CD4-positive, alpha-beta T cell (primary cell): ENCODE measurements at places on chromosomes 7 and 10. TPM values are rescaled to one million over a fixed set of nuclear protein-coding genes. Genes with fewer than 3 reads are reported as not detected.

The TDRD1 gene
- not detected for total RNA-seq

The KEL gene
- total RNA-seq: not detected

The MUC3A gene
- not detected for total RNA-seq

The PSPH gene
- total RNA-seq: 1.9 TPM

The MYO1G gene
- 155 TPM for total RNA-seq

- no peak overlapping the region for H3K27ac ChIP-seq
- peaks cover 21% of the 10 kb centered on the region for H3K27me3 ChIP-seq
- peak overlapping the region; percentile 64 for H3K4me3 ChIP-seq
- no peaks in the 10 kb centered on the region for H3K36me3 ChIP-seq
- peaks cover 22% of the 10 kb centered on the region for H3K4me1 ChIP-seq
Observed at GRCh38 chr7:128135515-128136214, 104.4 kb upstream of the LRRC4 start.

GRCh38 chr7:158101821-158102450 lies 485.7 kb downstream of the PTPRN2 start:
- H3K4me1 ChIP-seq: no peaks in the 10 kb centered on the region
- no peaks in the 10 kb centered on the region for H3K36me3 ChIP-seq
- no peak for DNase-seq
- no peak overlapping the region for H3K4me3 ChIP-seq
- no peaks in the 10 kb centered on the region for H3K27me3 ChIP-seq

DNA sequence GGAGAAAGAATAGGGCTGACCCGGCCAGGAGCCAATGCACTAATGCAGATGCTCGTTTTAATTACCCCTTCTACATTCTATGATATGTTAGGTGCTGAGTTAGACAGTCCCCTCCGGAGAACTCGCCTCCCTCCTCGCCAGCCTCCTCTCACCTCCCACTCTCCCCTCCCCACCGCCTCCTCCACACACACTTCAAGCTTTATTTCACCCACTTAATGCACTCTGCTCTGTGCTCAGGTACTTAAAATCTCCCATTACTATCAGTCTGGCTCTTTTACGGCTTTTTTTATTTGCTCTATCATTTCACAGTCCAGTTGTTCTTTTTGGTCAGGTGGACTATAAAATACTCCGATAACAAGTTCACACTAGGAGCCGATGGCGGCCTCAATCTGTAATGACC lies 231.6 kb downstream of the TEX36 start:
- no peaks in the 10 kb centered on the region for H3K4me1 ChIP-seq
- no peaks in the 10 kb centered on the region for H3K36me3 ChIP-seq
- no peak overlapping the region for H3K27ac ChIP-seq
- H3K4me3 ChIP-seq: no peak overlapping the region
- no peak for DNase-seq

DNA sequence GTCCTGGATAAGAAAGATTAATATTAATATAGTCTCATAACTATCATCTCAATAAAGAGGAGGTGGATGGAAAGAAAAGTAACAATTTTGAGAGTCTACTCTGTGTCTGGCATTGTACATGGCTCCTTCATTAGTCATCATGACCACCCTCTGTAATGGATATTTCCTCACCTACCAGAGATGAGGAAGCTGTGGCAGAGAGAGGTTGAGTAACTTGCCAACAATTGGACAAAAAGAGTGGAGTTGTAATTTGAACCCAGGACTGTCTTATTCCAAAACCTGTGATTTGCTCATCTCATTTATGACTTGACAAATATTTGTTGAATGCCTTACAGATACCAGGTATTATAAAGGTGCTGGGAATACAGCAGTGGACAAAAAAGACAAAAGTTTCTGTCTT lies 2.1 kb upstream of the IDE start:
- no peak for DNase-seq
- H3K27ac ChIP-seq: no peak overlapping the region
- no peaks in the 10 kb centered on the region for H3K27me3 ChIP-seq

DNA sequence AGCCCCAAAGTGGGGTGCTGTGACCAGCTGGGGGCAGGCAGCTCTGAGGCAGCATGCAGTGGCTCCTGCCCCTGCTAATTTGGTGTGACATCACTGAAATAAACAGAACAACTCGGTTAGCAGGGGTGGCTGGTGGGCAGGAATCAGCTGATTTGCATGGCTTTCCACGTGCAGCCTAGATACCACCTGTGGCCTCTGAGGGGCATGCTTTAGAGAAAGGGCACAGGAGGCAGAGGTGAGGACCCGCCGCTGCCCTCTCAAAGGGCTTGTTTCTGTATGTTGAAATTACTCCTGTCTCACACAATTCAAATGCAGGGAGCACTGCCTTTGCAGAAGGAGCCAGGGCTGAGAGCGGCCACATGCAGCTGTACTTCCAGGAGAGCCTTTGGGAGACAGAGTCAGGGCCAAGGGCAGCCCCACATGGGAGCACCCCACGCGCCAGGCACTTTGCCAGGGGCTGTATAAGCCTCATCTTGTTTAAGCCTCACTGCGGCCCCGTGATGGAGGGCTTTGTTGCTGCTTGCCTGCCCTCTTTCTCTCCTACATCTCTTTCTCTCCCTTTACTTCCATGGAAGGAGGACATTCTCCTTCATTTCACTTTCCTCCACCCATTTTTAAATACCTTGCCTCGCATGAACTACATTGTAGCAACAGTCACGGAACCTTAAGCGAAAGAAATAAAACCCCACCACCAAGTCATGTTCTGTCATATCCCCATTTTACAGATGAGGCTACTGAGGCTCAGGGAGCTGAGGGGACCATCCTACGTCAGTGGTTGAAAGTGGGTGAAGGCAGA lies 137.7 kb downstream of the ZMIZ1 start:
- no peak for DNase-seq
- H3K36me3 ChIP-seq: peaks cover 39% of the 10 kb centered on the region
- H3K4me1 ChIP-seq: no peaks in the 10 kb centered on the region
- H3K27me3 ChIP-seq: no peaks in the 10 kb centered on the region

DNA sequence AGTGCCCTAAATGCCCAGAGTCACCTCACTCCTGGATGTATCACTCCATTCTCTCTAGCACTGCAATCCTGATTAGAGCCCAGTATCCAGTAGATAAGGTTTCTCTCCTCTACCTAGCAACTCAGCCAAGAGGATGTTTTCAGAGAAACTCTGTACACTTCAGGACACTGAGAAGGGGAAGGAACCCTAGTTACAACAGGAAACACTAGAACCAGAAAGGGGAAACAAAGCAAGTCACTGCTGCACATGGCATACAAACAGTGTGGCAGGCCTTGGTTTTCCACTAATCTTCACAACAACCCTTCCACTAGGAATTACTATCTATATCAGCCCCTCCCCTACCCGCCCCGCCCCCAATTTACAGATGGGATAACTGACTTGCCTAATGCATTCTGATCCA lies 1.6 kb downstream of the FAM204A start:
- H3K4me3 ChIP-seq: no peak overlapping the region
- H3K27me3 ChIP-seq: no peaks in the 10 kb centered on the region
- no peak for DNase-seq
- peaks cover 21% of the 10 kb centered on the region for H3K4me1 ChIP-seq
- H3K27ac ChIP-seq: no peak overlapping the region

- no peak for DNase-seq
- H3K36me3 ChIP-seq: no peaks in the 10 kb centered on the region
- H3K4me1 ChIP-seq: peaks cover 2% of the 10 kb centered on the region
- no peak overlapping the region for H3K27ac ChIP-seq
- H3K4me3 ChIP-seq: no peak overlapping the region
Observed at GRCh38 chr7:76129366-76129765, 72.3 kb upstream of the SRRM3 start.

GRCh38 chr7:12327922-12328321 lies 75.7 kb downstream of the VWDE start:
- H3K27ac ChIP-seq: no peak overlapping the region
- no peaks in the 10 kb centered on the region for H3K36me3 ChIP-seq
- H3K4me1 ChIP-seq: no peaks in the 10 kb centered on the region
- no peak overlapping the region for H3K4me3 ChIP-seq
- H3K27me3 ChIP-seq: no peaks in the 10 kb centered on the region

DNA sequence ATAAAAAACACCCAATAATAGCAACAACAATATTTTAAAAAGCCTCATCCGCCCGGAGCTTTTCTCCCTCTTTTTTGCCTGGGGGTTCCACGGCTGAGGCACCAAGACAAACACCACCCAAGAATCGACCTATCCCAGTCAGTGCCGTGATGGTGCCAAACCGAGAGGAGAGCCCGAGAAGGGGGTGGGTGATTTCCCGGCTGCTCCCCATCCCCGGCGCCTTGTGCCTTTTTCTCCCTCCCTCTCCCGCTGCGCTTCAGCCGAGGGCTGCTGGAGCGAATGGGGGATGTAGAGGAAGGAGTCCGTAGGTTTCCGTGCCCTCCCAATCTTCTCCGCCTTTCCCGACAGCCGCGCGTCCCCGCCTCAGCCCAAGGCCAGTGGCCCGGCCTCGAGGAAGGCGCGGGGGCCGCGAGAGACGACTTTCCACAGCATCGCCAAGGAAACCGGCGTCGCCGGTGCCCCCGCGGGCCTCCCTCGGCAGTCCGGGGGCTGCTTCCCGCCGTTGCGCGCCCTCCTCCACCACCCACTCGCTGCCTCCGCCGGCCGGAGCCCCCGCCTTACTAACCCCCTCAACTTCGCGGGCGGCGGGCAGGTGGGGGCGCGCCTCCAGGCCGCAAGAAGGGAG lies 1.3 kb downstream of the EGR2 start:
- no peaks in the 10 kb centered on the region for H3K36me3 ChIP-seq
- peak overlapping the region; percentile 68 for H3K4me3 ChIP-seq
- no peak overlapping the region for H3K27ac ChIP-seq
- peaks cover 55% of the 10 kb centered on the region for H3K4me1 ChIP-seq
- DNase-seq: no peak

DNA sequence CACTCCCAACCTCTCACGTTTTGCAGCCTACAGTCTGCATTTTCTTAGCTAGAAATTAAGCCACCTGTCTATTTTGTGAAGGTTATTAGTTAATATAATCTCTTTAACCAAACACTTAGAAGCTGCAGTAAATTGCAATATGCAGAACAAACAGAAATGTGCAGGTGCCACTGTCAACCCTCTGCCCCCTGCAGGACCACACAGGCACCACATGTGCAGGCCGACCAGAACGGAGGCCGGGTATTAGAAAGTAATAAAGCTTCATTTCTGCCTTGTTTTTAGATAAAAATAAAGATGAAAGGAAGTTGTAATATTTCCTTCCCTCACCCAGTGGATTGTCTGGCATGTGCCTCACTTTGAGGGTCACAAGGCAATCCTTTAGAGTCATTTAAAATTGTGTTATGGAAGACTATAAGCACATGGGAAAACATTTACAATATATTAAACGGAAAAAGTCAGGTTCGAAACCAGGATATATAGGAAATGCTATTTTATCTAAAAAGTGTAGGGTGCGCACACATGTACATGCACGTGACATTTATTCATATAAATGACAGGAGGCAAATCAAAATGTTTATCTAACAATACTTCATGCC lies 158.2 kb downstream of the ARHGAP12 start:
- peak; percentile 74 for DNase-seq
- H3K4me1 ChIP-seq: no peaks in the 10 kb centered on the region
- no peaks in the 10 kb centered on the region for H3K36me3 ChIP-seq
- no peaks in the 10 kb centered on the region for H3K27me3 ChIP-seq
